ENCODE measurements at places on chromosomes 12 and 14.

DNA sequence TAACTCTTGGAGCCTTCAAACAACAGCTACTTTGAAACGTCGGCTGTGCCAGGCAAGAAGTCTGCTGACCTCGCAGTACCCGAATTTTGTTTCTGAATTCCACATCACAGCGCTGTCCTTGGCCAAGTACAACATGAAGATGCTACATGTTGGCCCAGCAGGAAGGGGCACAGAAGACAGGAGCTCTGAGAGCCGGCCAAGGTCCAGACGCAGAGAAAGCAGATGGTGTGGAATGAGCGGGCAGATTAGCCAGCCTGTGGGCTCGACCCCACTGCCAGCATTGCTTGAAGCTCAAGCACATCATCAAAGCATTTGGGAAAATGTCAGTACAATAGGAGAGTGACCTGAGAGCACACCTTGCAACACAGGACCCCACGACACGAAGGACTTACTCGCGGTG is 64.5 kb downstream of the FZD10 start:
- ATAC-seq, result no peak

DNA sequence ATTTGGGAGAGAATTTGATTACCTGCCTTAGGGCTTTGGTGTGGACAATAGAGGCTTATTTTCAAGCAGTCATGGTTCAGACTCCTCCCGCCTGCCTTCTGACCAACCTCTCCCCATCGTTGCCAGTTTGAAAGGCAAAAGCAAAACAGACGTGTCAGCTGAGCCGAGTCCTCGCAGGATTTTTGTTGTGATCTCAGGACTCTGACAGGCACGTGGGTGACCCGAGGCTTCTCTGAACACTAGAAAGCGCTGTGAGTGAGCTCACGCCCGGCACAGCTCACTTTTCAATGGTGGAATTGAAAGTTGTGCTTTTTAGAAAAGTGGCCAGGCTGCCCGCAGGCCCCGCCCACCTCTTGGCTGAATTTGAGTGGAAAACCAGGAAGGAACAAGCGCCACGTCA is 130.1 kb downstream of the GLT1D1 start:
- no peak for ATAC-seq

DNA sequence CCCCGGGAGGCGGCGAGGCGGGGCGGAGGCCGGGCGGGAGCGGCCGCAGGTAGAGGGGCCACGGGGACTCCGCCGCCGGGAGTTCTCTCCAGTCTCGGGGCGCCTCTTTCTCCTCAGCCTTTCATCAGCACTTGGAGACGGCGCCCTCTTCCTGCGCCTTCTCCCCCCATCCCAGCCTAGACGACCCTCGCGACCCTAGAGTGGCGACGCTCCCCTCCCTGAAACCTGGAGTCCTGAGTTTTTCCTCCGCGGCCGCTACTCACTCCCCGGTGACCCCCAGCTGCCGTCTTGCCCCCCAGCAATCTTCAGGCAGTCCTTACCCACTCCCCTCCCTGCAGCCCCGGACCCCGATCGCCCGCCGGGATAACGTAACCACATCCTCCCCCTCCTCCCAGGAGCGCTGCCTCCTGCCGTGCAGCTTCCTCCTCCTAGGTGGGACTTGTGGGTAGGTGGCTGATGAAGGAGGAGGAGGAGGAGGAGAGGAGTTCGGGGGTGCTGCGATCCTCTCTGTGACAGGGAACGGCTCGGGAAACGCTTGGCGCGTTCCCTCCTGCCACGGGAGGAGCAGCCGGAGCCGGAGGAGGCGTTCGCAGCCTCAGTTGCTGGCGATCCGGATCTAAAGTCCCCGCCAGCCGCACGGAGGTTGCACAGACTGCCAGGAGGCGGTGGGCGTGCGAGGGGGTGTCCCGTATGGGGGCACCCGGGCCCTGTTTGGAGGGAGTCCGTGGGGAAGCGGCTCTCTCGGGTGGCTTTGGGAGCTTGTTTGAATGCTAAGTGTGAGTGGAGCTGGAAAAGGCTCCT is 891 bp downstream of the PLEKHA5 start:
- peak; percentile 31 for ATAC-seq

GRCh38 chr12:55712700-55713415 is 3.0 kb upstream of the BLOC1S1 start:
- no peak for ATAC-seq

- ATAC-seq, result peak; percentile 79
Observed at GRCh38 chr12:107221913-107222312, 128.6 kb upstream of the CRY1 start.

DNA sequence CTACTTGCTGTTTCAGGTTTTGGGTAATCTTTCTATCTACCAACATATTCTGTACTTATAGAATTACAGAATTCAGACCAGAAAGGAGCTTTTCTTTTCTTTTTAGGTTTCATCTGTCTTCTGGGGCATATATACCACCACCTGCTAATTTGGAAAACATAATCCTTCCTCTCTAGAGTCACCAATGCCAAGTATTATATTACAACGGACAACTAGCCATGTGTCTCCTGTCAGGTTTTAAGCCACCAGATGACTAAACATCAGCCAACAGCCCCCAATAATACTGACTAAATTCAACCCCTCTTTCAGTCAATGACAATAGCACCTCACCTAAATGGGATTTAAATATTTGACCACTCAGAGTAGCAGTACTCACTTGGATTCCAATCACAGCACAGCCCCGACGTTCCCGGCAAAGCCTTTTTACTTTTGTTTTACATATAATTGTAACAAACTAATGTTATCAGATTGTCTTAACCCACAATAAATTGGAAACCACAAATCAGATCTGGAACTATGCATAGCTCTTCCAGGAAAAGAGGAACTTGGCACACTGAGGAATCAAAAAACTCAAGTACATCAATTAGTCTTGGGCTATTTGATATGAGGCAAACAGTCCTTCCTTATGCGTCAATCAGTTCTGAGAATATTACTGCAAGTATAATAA is 13.5 kb downstream of the SLC11A2 start:
- peak; percentile 30 for ATAC-seq

DNA sequence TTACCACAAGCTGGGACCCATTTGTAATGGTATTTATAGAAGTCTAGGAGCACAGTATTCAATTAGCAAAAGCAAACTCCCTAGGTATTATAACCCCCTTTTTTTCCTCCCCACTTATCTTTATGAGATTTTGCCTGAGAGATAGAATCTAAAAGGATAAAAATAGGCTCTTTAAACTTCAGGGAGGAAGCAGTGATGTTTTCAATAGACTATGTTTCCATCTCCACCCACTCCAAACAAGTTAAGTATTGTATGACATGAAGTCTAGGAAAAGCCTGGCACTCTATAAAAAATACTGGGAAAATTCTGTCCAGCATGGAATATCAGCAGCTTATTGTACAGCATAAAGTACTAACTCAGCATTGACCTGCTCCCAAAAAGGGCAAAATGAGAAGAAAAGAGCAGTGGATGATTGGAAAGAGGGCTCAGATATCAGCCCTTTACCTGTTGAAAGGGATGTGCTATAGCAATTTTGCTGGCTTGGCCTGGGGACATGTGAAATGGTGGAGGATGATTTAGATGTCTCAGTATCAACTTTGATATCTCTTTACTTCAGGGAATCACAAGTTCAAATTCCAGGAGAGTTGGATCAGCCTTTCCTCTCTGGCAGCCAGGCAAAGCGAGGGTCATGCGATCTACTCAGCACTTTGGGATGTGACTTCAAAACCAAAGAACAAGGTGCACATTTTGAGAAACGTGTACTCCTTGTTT is 72.4 kb downstream of the IGF1 start:
- no peak for ATAC-seq

GRCh38 chr14:22524115-22524783 is 64.8 kb downstream of the DAD1 start:
- ATAC-seq, result peak; percentile 9

GRCh38 chr12:125890971-125891370 is 825.7 kb downstream of the AACS start:
- ATAC-seq, result no peak

- no peak for ATAC-seq
Observed at GRCh38 chr12:62736596-62736995, 198.4 kb downstream of the PPM1H start.

DNA sequence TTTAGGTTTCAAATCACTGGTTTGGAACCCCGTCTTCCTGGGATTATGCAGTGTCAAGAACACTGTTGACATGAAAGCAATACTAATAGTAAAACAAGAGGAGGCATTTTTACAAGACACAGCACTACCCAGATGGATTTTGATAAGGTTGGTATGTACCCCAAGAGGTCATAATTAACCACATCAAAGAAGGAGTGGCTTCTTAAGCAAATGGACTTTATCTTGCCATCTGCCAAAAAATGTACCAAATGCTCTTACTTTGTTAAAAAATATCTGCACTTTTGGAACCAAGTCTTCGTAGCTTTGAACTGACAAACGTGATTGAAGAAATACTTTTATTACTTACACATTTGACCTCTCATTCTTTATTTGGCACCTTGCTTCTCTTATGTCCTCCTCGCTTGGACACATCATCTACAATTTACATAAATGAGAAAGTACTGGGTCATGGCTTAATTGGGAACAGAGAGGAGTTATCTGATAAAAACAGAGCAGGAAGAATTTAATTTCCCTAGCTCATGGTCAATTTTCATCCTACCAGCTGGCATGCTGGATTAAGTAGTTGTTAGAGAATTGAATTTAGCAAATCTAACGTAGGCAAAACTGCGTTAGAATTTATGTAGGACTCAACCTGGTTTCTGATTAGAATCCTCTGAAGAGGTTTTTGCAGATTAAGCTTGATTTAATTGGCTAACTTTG is 54.5 kb upstream of the PRICKLE1 start:
- no peak for ATAC-seq

DNA sequence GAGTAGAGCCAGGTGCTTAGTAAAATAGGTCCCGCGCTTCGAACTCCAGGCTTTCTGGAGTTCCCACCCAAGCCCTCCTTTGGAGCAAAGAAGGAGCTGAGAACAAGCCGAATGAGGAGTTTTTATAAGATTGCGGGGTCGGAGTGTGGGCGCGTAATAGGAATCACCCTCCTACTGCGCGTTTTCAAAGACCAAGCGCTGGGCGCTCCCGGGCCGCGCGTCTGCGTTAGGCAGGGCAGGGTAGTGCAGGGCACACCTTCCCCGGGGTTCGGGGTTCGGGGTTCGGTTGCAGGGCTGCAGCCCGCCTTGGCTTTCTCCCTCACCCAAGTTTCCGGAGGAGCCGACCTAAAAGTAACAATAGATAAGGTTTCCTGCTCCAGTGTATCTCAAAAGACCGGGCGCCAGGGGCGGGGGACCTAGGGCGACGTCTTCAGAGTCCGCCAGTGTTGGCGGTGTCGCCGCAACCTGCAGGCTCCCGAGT is 3.6 kb downstream of the SSTR1 start:
- ATAC-seq, result no peak

- no peak for ATAC-seq
Observed at GRCh38 chr12:132478845-132479244, 11.1 kb upstream of the FBRSL1 start.

GRCh38 chr14:89598548-89599186 is 181.6 kb upstream of the FOXN3 start:
- no peak for ATAC-seq

GRCh38 chr14:26605602-26606001 is 7.8 kb upstream of the NOVA1 start:
- ATAC-seq, result no peak

DNA sequence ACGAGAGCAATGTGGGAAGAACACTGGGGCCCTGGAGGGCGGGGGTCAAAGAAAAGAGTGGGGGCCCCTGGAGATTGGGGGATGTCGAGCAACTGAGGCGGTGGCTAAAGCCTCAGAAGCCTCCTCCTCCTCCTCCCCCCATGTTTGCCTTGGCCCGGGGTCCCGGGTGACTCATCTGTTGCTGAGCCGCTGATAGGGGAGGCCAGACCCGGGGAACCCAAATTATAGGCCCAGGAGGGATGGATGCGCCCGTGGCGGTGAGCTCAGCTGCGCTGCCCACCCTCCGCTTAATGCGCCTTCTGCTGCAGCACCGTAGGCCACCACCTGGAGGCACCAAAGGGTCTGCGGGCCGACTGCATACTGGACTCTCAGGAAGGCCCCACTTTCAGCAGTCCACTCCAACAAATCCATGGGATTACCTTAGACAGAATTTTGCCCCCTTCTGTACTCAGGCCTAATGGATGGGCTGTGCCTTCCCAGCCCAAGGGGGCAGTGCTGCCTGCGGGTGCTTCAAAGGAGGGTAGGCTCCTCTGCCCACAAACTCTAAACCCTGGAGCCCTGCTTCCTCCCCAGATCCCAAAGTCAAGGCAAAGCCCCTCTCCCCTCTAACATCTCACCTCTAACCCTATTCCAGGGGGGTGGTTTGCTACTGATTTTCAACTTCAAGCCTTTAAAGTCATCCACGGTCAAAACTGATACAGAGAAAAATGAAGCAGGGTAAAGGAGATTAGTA is 2.6 kb upstream of the WNT10B start:
- no peak for ATAC-seq

DNA sequence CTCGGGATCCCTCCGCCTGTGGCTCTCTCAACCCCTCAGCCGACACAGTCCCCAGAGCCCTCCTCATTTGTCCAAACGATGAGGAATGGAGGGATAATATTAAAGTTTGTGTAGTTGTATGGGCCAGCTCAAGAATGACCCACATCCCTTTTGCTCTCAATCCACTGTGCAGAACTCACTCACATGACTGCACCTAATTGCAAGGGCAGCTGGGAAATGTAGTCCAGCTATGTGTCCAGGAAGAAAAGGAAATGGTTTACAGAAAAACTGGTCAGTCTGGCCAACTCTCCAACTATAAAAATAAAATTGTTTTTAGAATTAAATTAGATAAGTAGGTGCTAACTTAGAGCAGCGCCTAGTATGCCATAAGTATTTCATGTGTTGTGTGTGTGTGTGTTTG is 66.6 kb downstream of the GALNT8 start:
- no peak for ATAC-seq

DNA sequence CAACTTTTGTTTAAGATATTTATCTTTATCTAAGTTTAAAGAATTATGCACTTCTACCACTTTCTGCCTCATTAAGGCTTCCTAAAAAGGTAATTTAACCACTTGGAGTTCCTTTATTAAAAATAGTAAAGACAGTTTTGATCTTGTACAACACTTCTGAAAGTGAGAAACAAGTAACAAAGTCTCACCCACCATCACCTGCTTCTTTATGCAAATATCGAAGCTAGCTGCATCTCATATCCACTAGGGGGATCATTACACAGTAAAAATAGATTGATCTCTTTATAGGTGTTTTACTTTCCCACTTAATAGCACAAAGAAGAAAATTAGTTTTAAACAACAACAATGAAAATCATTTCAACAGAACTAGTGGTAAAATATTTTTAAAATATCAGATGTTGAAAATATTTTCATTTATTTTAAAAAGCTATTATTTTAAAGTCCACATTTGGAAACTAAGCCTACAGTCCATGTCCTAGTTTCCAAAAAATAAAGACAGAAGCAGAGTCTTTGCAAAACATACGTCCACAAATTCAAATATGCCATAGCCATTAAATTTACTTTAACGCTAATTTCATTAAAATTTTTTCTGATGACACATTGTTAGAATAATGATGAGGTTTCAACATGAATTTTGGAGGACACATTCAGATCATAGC is 160.0 kb upstream of the SOX5 start:
- ATAC-seq, result no peak
